Panc1 (cell line): ENCODE measurements at places on chromosomes 3 and 15. TPM values are rescaled to one million over a fixed set of nuclear protein-coding genes. Genes with fewer than 3 reads are reported as not detected.

The PML gene
- total RNA-seq = 52.2 TPM

DNA sequence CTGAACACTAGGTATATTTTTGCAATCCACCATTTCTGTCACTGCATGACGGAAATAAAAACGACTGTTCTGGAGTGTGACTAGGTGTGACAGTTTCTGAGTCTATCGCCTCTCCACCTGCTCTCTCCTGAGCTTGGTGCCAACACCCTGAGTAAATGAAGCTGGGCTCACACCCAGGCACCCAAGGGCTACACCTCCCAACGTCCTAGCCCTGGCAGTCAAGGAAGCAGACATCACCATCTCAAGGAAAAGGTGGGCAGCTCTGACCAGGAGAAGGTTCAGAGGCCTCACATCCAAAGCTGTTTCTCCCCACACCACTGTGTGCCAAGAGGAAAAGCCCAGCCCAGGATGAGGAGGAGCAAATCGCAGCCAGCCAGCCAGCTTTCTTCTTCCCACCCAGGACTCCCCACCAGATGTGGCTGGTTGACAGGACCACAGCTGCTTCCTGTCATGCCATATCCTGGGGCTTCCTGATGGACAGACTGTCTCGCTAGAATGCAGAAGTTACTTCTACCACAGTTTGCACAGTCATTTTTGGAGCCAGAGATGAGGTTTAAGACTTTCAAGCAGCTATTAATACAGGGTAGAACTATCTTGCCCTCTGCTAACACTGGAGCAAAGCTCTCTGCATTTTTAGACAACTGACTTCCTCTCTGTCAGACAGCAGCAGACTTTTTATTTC is 3.3 kb downstream of the SCAMP2 start:
- H3K4me3 ChIP-seq = no peak overlapping the region
- H3K36me3 ChIP-seq = no peaks in the 10 kb centered on the region
- peaks cover 19% of the 10 kb centered on the region for H3K4me1 ChIP-seq
- no peak for DNase-seq

The LDHAL6B gene
- total RNA-seq = not detected

DNA sequence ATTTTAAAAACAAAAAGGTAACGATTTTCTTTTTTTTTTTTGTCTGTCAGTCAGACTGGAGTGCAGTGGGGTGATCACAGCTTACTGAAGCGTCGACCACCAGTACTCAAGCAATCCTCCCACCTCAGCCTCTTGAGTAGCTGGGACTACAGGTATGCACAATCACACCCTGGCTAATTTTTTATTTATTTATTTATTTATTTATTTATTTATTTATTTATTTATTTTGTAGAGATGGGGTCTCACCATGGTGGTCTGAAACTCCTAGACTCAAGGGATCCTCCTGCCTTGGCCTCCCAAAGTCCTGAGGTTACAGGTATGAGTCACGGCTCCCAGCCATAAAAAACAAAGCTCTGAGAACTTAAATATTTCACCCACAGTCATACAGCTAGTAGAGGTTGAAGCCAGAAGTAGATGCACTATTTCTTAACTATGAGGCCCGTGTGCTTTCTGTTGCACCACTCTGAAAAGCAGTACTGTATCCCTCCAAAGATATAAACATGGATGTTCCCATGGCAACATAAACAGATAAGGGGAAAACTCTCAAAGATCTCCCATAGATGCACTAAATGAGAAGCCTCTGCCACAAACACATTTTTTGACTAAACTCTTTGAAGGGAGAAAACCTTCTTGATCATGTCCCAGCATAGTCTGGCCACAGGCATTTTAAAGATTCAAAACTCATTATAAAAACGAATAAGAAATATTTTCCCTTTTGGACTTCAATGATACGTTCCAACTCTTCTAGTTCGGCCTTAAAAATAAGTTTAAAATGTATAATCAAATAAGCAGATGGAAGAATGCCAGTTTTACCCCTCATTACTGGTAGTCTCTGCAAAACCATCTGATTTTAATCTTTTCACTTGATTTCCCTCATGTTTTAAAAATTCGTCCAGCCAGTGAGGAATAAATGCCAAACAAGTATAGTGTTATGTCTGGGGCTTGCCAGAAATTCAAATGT is 162.3 kb upstream of the ARHGEF26 start:
- no peak for DNase-seq
- no peaks in the 10 kb centered on the region for H3K27me3 ChIP-seq
- H3K4me3 ChIP-seq = no peak overlapping the region
- H3K27ac ChIP-seq = no peak overlapping the region

- H3K4me1 ChIP-seq = no peaks in the 10 kb centered on the region
- no peak overlapping the region for H3K4me3 ChIP-seq
- H3K27me3 ChIP-seq = no peaks in the 10 kb centered on the region
- H3K36me3 ChIP-seq = no peaks in the 10 kb centered on the region
Measured at GRCh38 chr15:31065824-31066223, 35.7 kb downstream of the TRPM1 start.

DNA sequence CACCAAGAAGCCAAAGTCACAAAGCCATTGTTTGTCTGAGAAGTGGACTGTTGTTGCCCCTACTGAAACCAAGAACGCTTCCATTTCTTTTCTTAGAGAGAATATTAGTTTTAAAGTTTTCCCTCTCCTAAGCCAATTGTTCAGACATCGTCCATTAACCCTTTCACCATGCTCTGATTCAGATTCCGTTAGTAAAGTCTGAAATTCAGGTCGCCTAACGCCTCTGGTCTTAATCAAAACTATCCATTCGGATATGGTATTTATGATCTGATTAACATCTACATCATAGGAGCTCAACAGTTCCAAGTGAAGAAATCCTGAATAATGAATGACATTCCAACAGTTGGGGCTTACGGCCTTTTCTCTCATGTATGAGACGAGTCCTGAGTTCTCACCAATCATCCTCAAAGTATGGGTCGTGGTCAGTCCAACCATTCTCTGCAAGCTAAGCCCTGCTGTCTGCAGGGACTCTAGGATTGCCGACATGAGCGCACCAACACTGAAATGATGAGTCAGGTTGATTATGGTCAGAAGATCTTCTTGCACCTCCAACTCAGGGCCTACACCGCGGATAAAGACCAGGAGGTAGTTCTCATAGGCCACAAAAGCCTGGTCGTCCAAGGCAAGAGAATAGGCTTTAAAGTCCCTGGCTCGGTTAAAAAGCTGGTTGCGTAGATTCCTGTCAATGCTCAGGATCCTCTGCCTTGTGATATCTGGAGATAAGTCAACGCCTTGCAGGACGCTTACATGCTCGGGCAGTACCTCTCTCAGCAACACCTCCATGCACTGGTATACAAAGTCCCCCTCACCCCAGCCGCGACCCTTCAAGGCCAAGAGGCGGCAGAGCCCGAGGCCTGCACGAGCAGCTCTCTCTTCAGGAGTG is 767 bp downstream of the EPM2AIP1 start:
- peaks cover 21% of the 10 kb centered on the region for H3K4me1 ChIP-seq
- no peaks in the 10 kb centered on the region for H3K27me3 ChIP-seq
- peak overlapping the region; percentile 92 for H3K4me3 ChIP-seq
- H3K36me3 ChIP-seq = peaks cover 31% of the 10 kb centered on the region
- peak overlapping the region; percentile 94 for H3K27ac ChIP-seq
- DNase-seq = no peak

DNA sequence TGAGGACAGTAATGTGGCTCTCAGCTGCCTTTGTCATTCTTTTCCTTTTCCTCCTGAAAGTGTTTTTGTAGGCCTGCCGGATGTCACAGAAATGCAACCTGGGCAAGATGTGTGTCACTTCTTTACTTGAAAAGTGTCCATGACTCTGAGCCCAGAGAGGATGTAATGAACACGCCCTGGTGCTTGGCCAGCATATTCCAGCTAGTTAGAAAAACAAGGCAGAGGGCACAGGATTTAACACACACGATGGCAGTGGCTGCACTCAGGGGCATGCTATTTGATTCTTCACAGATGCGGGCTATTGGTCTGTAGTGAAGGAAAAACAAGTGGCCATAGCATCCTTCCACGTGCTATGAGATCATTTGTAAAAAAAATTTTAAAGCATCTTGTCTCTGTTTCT is 30.3 kb upstream of the PTX3 start:
- H3K4me3 ChIP-seq = no peak overlapping the region
- no peak for DNase-seq
- H3K27ac ChIP-seq = no peak overlapping the region
- no peaks in the 10 kb centered on the region for H3K36me3 ChIP-seq
- no peaks in the 10 kb centered on the region; the same call in 1 of the 2 replicates for H3K27me3 ChIP-seq

The NPAP1 gene
- total RNA-seq = not detected
